ENCODE measurements at places on chromosomes 2 and 18.

- DNase-seq: no peak
Measured at GRCh38 chr2:231583982-231584381, 8.7 kb upstream of the TEX44 start.

DNA sequence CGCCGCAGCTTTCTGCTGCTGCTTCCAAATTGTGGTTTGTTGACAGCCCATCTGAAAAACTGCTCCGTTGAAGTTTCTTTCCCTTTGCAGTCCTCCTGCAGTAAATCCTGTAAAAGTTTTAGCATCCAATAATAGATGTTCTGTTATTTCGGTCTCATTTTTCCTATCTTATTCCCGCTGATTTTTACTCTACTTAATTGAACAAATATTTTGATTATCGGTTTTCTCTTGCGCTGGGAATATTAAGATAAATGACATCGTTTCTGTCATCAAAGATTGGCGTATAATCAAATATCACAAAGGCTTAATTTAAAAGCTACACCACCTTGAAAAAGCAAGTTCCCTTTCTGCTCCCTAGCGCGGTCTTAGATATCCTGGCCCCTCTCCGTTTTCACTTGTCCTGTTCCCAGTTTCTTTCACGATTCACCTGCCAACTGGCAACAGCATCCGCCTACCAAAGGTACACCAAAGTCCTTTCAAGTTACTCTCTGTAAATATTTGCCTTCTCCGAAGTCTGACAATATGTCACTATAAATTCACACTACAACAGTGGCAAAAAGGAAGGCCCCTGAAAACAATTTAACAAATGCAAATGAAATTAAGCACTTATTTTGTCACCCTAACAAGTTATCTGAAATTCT is 1.0 kb upstream of the STRN start:
- DNase-seq: peak; percentile 11

DNA sequence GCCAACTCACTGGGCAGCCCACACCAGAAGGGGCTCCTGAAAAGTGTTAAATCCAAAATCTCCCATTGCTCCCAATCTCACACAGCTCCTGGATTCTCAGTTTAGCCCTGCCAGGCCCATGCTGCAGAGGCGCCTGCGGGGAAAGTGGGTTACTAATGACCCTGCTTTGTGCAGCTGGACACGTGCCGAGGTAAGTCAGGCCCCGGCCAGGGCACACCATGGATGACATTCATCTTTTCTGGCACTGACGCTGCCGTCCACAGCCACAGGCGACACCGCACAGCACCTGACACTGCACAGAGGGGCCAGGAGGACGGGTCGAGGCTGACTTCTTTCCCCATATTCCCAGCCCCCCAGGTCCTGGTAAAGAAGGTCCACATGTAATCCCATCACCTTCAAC is 193.5 kb downstream of the EIPR1 start:
- DNase-seq: no peak

GRCh38 chr2:158255257-158255656 is 153.6 kb downstream of the UPP2 start:
- DNase-seq: no peak

- no peak for DNase-seq
Measured at GRCh38 chr2:191777351-191777750, 69.5 kb downstream of the CAVIN2 start.

DNA sequence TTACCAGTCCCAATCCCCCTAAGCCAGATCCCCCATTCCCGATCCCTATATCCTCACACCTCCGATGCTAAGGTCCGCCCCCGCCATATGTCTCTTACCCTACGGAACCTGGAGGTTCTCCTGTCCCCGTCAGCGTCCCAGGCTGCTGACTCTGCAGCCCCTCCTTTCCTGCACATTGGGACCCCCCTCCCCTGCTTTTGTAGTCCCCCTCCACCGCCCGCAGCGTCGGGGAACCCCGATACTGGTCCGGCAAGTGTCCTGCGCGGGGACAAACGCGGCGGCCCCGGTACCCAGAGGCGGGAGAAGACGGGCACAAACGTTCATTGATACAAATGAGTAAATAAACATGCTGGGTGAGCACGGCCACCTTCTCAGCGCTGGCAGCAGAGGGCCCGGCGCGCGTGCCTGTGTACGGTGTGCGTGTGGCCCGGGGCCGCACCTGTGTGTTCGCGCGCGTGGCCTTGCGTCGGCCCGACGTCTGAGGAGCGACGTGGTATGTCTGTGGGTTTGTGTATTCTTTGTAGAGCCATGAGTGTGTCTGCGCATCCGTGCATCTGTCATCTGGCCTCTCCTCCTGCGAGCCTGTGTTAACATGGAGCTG is 2.0 kb upstream of the CYP26B1 start:
- no peak for DNase-seq

DNA sequence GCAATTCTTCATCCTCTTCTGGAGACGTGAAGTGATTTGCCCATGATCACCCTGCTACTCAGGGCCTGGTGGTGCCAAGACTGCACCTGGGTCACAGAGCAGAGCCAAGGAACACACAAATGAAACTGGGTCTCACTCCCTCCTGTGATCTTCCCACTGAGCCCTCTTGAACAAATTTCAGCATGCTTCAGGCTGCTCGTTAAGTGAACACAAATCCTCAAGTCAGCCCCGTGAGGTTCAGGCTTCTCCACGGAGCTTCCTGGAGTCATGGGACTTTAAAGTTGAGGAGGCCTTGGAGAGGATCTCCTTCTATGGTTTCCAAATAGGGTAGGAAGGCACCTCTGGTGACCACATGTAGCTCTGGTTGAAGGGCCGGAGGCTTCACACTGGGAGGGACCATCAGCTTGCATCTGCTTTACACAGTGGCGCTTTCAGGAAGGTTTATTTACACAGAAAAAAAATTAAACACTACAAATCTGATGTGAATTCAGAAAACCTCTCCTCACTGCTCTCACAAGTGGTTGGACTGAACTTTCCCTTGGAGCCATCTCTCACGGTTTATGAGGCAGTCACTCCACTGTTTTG is 255.4 kb downstream of the LOXHD1 start:
- no peak for DNase-seq

GRCh38 chr2:186590350-186590758 is 498 bp downstream of the ITGAV start:
- no peak for DNase-seq

- no peak for DNase-seq
Measured at GRCh38 chr2:176494949-176495353, 225.7 kb downstream of the MTX2 start.

- no peak for DNase-seq
Measured at GRCh38 chr2:111678651-111679050, 205.3 kb downstream of the ANAPC1 start.

Data from HuH-7 (cell line).